ENCODE measurements at places on chromosomes 7 and 10. TPM values are rescaled to one million over a fixed set of nuclear protein-coding genes. Genes with fewer than 3 reads are reported as not detected.

GRCh38 chr10:104349623-104350126, 4.0 kb upstream of the CFAP58 start:
- no peak for DNase-seq

GRCh38 chr10:129446183-129446581, 20.9 kb upstream of the MGMT start:
- DNase-seq = no peak

- DNase-seq = no peak
These were observed 320.8 kb upstream of the NRP1 start for GRCh38 chr10:33655165-33655815.

GRCh38 chr10:116779076-116779687, 36.8 kb upstream of the HSPA12A start:
- DNase-seq = no peak

DNA sequence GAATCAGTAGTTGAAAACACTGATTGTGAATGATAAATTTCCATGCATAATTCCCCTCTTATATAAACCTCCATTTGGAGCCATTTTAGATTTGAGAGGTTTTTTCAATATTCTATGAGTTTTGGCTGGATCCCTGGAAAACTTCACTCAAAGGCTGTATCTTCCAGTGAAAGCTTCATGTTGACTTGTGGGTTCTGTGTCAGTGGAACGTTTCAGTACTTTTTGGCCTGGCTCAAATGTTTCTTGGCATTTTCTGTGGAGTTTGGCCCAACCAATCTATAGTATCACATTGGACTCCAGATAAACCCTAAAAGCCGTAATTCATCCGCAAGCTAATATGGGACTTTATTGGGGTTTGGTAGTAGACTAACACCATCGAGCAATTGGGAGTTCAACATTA, 172.6 kb upstream of the PRPS1L1 start:
- no peak for DNase-seq

- no peak for DNase-seq
These were observed 538.2 kb upstream of the CELF2 start for GRCh38 chr10:10479465-10479864.

DNA sequence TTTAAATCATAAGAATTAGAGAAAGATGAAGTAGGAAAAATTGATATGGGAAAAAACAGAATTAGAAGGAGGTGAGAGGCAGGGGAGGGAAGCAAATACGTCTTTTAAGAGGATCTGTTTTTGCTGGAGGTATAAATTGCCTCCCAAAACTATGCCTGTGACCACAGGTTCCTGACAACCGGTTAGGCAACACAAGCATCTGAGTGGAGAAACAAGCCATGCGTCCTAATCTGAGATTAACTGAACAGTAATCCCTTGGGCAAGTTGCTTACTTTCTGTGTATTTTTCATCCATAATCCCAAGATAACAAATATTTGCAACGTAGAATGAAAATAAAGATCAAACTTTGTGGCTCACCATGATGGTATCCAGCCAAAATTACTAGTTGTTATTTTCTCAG, 149.2 kb downstream of the C1GALT1 start:
- no peak for DNase-seq

GRCh38 chr7:47783456-47784223, 164.6 kb downstream of the PKD1L1 start:
- peak; percentile 27 for DNase-seq

DNA sequence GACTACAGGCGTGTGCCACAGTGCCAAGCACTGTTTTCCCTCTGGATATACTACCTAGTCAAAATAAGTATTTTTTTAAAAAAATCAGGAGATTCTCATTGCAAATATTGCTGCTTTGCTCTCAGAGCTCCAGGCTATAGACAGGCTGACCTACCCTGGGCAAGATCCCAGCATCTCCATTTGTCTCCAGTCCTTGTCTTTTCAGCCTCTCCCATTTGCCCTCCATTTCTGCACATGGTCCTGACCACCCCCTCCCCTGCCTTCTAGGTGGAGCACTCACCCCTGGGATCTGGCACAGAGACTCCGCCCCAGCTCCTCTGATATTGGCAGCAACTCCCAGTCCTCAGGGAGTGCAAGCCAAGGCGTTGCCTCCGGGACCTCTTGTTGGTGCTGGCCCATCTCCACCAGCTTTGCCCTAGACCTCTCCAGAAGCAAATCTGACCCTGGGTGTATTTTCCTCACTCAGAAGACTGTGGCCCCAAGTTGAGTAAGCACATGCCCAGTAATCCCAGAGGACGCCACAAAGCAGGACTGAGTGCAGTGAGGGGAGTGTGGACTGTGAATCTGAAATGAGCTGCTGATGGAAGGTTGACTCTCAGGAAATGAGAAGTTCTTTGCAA, 120.6 kb downstream of the MTPAP start:
- DNase-seq = no peak

Gene CHN2
- 8.0 TPM for total RNA-seq

Gene CRTAC1
- total RNA-seq = 0.25 TPM

Gene UFSP1
- total RNA-seq = 6.4 TPM

Gene ENTPD7
- total RNA-seq = 21.1 TPM

DNA sequence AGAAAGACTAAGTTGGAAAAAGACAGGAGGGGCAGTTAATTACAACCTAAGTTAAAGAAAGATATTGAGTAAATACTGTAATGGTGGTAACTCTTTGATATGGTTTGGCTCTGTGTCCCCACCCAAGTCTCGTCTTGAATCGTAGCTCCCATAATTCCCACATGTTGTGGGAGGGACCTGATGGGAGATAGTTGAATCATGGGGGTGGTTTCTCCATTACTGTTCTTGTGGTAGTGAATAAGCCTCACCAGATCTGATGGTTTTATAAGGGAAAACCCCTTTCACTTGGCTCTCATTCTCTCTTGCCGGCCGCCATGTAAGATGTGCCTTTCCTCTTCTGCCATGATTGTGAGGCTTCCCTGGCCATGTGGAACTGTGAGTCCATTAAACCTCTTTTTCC, 143.8 kb downstream of the GRK5 start:
- DNase-seq = no peak

GRCh38 chr7:24936121-24936824, 43.7 kb downstream of the OSBPL3 start:
- DNase-seq = no peak

Gene SDK1
- total RNA-seq = 12.8 TPM

DNA sequence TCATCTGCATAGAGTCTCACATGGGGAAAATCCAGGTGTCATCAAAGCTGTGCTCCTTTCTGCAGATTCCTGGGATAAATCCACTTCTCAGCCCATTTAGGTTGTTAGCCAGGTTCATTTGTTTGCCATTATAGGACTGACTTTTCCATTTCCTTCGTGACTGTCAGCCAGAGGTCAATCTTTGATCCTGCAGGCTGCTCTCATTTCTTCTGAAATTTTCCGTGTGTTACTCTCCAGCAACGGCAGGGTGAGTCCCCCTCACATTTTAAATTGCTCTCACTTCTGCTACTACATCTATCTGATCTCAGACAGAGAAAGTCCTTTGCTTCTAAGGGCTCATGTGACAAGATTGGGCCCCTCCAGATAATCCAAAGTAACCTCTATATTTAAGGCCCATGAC, 150.7 kb upstream of the BET1 start:
- DNase-seq = no peak

Gene WEE2
- not detected for total RNA-seq

DNA sequence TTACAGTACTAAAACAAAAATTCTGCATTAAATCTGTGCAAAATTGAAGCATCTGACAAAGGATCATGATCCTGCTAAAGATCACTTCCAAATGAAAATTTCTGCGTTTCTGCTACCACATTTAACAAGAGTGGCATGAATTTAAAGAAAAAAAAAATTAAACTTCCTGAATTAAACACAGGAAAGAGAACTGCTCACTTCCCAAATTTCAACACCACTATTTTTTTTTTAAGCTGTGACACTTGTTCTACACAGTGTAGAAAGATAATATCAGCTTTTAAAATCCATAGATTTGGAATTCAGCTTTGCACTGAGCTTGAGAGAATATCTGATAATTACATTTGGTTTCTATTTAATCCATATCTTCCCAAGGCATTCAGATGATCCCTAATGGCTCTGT, 73.6 kb downstream of the EPC1 start:
- DNase-seq = no peak

Gene SPDYE2B
- not detected for total RNA-seq

Gene SFRP5
- total RNA-seq = 1.1 TPM

Gene GDF10
- total RNA-seq = 1.8 TPM

GRCh38 chr7:30278376-30278775, 6.0 kb upstream of the ZNRF2 start:
- no peak for DNase-seq

DNA sequence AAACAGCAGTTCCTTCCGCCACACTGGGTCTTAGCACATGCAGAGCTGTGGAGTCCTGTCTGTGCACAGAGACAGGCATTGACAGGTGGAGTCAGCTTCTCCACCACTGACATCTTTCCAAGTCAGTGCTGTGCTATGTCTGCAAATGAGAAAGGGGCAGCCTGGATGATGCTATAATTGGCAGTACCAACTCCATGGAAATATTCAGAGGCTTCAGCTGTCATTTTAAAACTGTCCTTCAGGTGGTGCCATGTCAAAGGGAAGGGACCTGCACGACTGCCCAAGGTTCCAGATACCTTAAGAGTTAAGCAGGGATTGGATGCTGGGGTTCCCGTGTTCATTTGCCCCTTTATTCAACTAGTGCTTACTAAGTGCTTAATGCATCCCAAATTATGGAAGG, 258.0 kb upstream of the PRKCQ start:
- no peak for DNase-seq

GRCh38 chr10:50605269-50605950, 18.3 kb downstream of the SGMS1 start:
- no peak for DNase-seq

Data from mesothelial cell of epicardium (in vitro differentiated cells).